Hematopoietic multipotent progenitor cell (in vitro differentiated cells): ENCODE measurements at places on chromosomes 7 and 10. TPM values are rescaled to one million over a fixed set of nuclear protein-coding genes. Genes with fewer than 3 reads are reported as not detected.

DNA sequence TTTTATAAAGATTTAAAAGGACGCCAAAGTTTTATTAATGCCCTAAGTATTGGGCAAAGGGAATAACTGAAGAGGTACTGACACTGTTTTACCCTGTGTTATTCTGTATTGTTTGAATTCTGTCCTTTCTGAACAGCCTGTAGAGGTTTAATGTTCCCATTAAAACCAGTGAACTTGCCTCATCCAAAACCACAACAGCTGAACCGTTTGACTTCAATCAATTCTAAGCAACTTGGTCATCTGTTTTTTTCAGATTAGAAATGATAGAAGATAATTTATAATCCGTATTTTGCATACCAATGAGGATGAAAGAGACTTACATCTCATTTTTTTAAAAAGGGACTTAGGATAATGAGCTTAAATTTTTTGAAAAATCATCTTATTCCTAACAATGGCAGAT is 40.4 kb downstream of the HACD1 start:
- DNase-seq = peak; percentile 39

DNA sequence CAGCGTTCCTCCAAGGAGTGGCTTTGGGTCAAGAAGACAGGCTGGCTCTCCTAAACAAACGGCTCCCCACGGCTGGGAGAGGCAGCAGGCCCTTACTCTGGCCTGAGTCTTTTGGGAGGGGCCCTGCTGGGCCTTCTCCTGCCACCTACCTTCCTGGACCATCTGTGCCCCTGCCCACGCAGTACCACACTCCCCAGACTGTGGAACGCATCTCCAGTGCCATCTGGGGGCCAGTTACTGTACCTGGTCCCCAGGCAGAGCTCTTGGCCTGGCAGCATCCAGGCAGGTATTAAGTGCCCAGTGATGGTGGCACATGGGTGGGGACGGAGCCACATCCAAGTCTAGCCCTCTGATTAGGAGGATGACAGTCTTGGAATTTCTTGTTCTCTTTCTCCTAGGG is 14.4 kb downstream of the ALKBH4 start:
- DNase-seq = peak; percentile 63

DNA sequence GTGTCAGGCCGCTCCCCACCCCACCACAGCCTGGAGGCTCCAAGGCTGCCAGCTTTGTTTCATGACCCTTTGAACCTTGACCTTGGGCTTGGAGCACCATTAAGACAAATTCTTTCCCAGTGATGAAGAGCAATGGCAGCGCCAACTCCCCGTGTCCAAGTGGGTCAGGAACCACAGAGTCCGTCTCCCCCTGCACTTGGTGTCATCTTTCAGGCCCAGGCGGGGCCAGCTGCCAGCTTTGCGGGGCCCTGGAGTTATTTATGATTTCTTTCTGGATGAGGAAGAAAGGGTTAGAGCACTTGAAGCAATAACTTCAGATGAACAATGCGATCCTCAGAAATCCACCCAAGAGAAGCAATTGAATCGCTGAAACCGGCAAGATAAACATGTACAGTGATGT is 110.8 kb downstream of the MYL10 start:
- no peak for DNase-seq

HOXA1 gene
- total RNA-seq = 0.27 TPM

- DNase-seq = no peak
These were observed 83.5 kb upstream of the SLF2 start for GRCh38 chr10:100829097-100829870.

- no peak for DNase-seq
These were observed 146.3 kb downstream of the TRIL start for GRCh38 chr7:28811701-28812430.

DNA sequence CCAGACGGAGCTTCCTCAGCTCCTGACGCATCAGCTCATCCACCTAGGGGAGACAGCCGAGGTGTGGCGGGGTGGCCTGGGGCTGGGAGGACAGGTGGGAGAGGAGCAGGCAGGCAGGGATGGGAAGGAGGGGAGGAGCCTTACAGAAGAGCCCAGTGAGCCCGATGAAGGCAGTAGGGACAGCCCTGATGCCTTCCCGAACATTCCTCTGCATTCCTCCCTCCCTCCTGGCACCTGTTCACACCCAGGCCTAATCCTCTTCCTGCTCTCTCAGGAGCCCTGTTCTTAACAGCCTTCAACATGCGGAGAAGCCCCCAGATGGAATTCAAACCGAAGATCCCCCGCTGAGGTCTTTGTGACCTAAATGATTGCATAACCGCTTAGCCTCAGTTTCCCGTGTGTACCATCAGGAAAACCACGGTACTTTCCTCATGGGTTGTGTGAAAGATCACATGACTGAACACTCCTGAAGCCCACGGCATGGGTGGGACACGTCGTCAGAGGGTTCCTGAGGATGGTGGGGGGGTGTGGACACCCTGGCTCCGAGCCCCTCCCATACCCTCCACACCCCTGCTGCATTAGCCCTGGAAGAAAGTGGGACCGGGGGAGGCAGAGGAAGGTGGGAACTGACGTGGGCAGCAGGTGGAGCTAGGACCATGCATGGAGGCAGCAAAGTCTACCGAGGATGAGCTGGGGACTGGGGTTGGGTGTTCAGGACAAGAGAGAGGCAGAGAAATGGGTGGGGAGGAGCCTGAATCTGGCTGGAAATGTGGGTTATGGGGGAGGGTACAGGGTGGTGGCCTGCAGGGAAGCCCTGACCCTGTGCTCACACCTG is 8.8 kb upstream of the ASB10 start:
- no peak for DNase-seq

DNA sequence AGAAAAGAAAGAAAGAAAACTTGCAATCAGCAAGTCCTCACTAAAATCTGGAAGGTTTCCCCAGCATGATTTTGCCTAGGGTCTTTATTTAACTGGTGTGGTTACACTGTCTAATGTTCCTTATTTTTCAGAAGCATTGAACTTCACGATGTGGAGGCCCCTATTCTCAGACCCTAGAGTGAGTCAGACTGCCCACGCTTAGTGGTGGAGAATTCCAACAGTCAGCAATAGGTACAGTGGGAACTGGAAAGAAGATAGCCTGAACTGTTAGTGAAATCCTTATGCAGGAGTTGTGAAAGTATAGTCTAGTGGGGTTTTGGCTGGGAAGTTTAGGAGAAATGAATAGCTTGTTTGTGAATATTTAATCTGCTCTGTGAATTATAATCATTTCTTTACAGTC is 115.0 kb downstream of the FZD1 start:
- no peak for DNase-seq

GRCh38 chr7:153406486-153406872 is 645.7 kb upstream of the DPP6 start:
- DNase-seq = no peak

DNA sequence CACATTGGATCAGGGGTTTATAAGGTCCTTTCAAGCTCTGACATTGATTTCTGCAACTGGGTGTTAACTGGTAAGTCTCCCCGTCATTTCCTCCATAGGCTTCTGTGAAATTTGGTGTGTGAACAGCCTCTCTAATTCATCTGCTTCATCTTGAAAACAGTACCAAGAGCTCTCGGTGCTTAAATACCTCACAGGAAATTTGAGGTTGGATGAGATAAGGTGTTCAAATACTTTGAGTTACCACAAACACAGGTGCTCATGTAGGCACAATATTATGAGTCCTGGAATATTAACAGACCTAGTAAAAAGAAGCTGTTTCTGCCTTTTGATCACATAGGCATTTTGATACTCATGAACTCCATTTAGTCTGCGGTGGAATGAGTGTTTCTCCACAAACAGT is 85.2 kb downstream of the RTKN2 start:
- peak; percentile 30 for DNase-seq
